Activated CD8-positive, alpha-beta memory T cell treated with anti-CD3 and anti-CD28 coated beads, Interleukin-2, amount 10 ng/mL, durations not matched to agents 7 days and 5 days (primary cell): ENCODE measurements at places on chromosomes 2 and 18. TPM values are rescaled to one million over a fixed set of nuclear protein-coding genes. Genes with fewer than 3 reads are reported as not detected.

Gene CYP20A1
- 14.3 TPM for total RNA-seq

Gene POMC
- total RNA-seq, result 4.6 TPM

Gene TCF7L1
- not detected for total RNA-seq

Gene EN1
- total RNA-seq, result not detected

Gene ZBTB14
- 23.6 TPM for total RNA-seq

Gene MYO7B
- total RNA-seq, result not detected

Gene DHRS9
- not detected for total RNA-seq

Gene SCYGR4
- total RNA-seq, result not detected

Gene ZC3H15
- 87.2 TPM for total RNA-seq

Gene AMER3
- total RNA-seq, result not detected

Gene IL1R1
- total RNA-seq, result 0.41 TPM

Gene CERKL
- total RNA-seq, result not detected

Gene CCDC74B
- total RNA-seq, result 0.47 TPM

Gene TTR
- total RNA-seq, result not detected

Gene SLC5A6
- total RNA-seq, result 47.9 TPM

Gene CIDEA
- not detected for total RNA-seq

Gene ZNF532
- total RNA-seq, result 2.4 TPM

Gene BABAM2
- 65.4 TPM for total RNA-seq

Gene GPR39
- not detected for total RNA-seq

Gene HJURP
- total RNA-seq, result 145 TPM

Gene CAPN10
- total RNA-seq, result 75.8 TPM

Gene TMEM198
- total RNA-seq, result 2.8 TPM

Gene NGEF
- not detected for total RNA-seq

Gene UGT1A6
- not detected for total RNA-seq

Gene RAB10
- total RNA-seq, result 121 TPM

Gene CPS1
- total RNA-seq, result 1.3 TPM

Gene TEX44
- total RNA-seq, result not detected

Gene MBD2
- total RNA-seq, result 148 TPM

Gene NAT8
- not detected for total RNA-seq

Gene TRAPPC8
- 33.0 TPM for total RNA-seq

Gene TMEM178A
- total RNA-seq, result not detected

Gene SMCHD1
- 129 TPM for total RNA-seq
